Natural killer cell treated with Interleukin-12 subunit alpha and Interleukin-12 subunit beta and Interleukin-15 and Interleukin-18, amount 100 ng/mL, for 72 hours (primary cell): ENCODE measurements at places on chromosomes 1 and 21.

GRCh38 chr1:245416781-245417180 lies 262.0 kb downstream of the KIF26B start:
- no peak for DNase-seq
- no peaks in the 10 kb centered on the region for H3K4me1 ChIP-seq
- H3K27ac ChIP-seq: no peak overlapping the region

- no peak overlapping the region for H3K4me3 ChIP-seq
- peaks cover 4% of the 10 kb centered on the region for H3K36me3 ChIP-seq
- DNase-seq: no peak
- H3K27me3 ChIP-seq: no peaks in the 10 kb centered on the region
Observed at GRCh38 chr1:245860657-245861544, 646.2 kb downstream of the SMYD3 start.

DNA sequence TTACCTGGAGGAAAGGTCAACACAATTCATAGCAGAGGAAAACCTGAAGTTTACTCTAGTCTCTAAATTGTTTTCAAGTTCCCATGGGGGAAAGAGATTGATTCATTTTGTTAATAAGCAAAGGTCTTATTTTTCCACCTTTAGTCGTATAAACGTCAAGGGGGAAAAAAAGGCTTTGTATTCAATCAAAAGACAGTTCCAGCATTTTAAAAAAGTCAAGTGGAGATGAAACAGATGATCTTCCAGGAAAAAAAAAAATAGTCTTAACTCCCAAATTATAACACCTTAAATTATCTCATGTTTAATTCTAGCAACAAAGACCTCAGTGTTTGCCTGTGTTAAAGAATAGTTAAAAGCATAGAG lies 140.5 kb downstream of the TOMM20 start:
- no peak for DNase-seq
- H3K27me3 ChIP-seq: no peaks in the 10 kb centered on the region
- peak overlapping the region; percentile 56 for H3K4me3 ChIP-seq

DNA sequence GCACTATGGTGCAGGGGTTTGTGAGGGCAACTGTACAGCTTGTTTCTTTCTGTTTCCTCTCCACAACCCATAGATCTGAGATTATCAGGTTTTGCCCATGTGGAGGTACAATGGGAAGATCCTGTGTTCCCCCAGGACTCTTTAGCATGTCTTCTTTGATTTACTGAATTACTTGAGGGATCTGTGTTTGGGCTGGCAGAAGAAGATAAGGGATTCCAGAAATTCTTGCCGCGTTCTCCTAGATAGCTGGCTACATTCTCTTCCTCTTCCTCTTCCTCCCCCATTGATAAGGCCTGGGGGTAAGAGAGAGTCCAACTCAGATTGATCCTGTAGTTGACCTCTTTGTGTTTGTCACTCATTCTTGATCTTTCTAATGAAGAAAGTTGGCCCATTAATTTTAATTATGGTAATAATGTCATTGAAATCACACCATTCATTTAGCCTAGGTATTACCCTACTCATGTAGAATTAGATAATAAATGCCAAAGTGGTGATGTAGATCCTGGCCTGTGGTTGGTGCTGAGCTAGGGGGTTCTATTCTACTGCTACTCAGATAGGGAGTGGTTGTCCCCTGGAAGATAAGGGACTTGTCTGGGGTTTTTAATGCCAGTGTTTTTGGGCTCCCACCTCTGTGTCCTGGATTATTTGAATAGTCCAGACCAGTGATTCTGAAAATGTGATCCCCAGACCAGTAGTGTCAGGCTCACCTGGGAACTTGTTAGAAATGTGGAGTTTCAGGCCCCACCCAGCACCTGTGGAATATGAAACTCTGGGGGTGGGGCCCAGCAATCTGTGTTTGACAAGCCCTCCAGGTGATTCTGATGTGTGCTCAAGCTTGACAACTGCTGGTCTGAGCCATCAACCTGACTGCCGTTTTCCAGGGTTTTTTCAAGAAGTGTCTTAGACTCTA lies 122.2 kb downstream of the NOS1AP start:
- no peaks in the 10 kb centered on the region for H3K36me3 ChIP-seq
- peaks cover 13% of the 10 kb centered on the region for H3K27me3 ChIP-seq
- no peak for DNase-seq
- H3K4me1 ChIP-seq: no peaks in the 10 kb centered on the region
- H3K27ac ChIP-seq: no peak overlapping the region

- no peak overlapping the region for H3K27ac ChIP-seq
- no peak for DNase-seq
- no peaks in the 10 kb centered on the region for H3K36me3 ChIP-seq
Observed at GRCh38 chr1:8892026-8892425, 13.5 kb upstream of the ENO1 start.

- no peaks in the 10 kb centered on the region for H3K4me1 ChIP-seq
- H3K27ac ChIP-seq: no peak overlapping the region
- no peak for DNase-seq
- no peak overlapping the region for H3K4me3 ChIP-seq
Observed at GRCh38 chr1:95035536-95035935, 37.2 kb downstream of the ALG14 start.
